ENCODE measurements at places on chromosomes 4 and X. TPM values are rescaled to one million over a fixed set of nuclear protein-coding genes. Genes with fewer than 3 reads are reported as not detected.

GPRIN3 gene
- total RNA-seq: not detected

DNA sequence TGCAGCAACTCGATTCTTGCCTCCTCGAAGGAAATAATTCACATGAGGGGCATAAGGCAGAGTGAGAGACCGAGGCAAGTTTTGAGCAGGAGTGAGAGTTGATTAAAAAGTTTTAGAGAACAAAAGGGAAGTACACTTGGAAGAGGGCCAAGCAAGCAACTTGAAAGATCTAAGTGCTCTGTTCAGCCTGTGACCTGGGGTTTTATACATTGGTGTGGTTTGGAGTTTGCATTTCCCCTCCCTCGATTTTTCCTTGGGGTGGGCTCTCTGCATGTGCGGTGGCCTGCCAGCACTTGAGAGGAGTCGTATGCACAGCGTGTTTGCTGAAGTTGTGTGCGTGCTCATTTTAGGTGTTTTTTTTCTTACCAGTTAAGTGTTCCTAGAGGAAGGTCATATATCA, 356.4 kb downstream of the KLHL4 start:
- DNase-seq: no peak

- DNase-seq: no peak
Measured at GRCh38 chr4:78788007-78788889, 12.1 kb downstream of the BMP2K start.

GRCh38 chr4:74830928-74831327, 36.6 kb upstream of the BTC start:
- no peak for DNase-seq

GRCh38 chrX:36218801-36219200, 299.3 kb downstream of the CFAP47 start:
- DNase-seq: no peak
